ENCODE measurements at places on chromosomes 2 and 18. TPM values are rescaled to one million over a fixed set of nuclear protein-coding genes. Genes with fewer than 3 reads are reported as not detected.

- no peak for DNase-seq
Observed at GRCh38 chr2:144456680-144457079, 63.2 kb downstream of the ZEB2 start.

GRCh38 chr2:18860179-18860578, 270.8 kb upstream of the NT5C1B start:
- DNase-seq, result no peak

The IL1R2 gene
- 40.3 TPM for total RNA-seq

The SLC23A3 gene
- total RNA-seq, result 7.6 TPM

GRCh38 chr18:24660956-24661355, 200.5 kb downstream of the HRH4 start:
- no peak for DNase-seq
